ENCODE measurements at places on chromosomes 7 and 10. TPM values are rescaled to one million over a fixed set of nuclear protein-coding genes. Genes with fewer than 3 reads are reported as not detected.

- peaks cover 2% of the 10 kb centered on the region for H3K27me3 ChIP-seq
- H3K4me3 ChIP-seq: no peak overlapping the region
- H3K4me1 ChIP-seq: no peaks in the 10 kb centered on the region
Measured at GRCh38 chr10:86556532-86556931, 34.9 kb upstream of the WAPL start.

DNA sequence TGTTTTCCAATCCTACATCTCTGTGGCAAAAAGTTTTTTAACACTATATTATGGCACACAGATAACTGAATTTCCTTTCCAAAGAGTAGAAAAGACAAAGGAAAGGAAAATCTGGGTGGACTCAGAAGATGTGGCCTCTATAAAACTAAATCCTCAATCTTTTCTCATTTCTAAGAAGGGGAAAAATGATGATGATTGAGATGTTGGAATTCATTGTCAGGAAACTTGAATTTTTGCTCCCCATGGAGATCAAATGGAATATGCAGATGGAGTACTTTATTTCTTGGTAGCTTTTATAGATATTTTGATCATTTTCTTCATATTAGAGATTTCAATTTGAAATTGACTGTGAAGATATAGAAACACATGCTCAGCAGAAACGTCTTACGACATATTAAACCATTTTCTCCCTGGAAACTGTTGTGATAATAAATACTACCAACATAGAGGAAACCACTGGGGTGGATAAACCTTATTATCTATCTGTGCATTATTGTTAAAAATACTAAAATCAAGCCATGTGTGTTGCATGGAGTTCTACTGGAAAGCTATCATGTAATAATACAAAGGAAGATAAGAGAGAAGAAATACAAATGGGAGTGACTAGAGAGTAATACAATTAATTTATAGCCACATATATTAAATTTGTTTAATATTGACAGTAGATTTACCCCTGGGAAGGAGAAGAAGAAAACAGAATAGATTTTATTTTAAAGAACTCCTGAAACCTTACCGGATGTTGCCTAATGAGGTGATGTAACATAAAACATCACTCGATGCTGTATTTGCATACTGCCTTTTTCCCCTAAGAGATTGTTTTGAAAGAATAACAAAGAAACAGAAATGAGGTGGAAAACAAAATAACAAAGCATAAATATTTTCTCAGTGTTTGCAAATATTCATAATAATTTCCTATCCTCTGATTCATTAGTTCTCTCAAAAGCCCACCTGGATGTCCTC is 931.2 kb upstream of the C7orf33 start:
- H3K4me3 ChIP-seq: no peak overlapping the region
- H3K4me1 ChIP-seq: no peaks in the 10 kb centered on the region
- no peaks in the 10 kb centered on the region for H3K27me3 ChIP-seq
- DNase-seq: peak; percentile 18

DNA sequence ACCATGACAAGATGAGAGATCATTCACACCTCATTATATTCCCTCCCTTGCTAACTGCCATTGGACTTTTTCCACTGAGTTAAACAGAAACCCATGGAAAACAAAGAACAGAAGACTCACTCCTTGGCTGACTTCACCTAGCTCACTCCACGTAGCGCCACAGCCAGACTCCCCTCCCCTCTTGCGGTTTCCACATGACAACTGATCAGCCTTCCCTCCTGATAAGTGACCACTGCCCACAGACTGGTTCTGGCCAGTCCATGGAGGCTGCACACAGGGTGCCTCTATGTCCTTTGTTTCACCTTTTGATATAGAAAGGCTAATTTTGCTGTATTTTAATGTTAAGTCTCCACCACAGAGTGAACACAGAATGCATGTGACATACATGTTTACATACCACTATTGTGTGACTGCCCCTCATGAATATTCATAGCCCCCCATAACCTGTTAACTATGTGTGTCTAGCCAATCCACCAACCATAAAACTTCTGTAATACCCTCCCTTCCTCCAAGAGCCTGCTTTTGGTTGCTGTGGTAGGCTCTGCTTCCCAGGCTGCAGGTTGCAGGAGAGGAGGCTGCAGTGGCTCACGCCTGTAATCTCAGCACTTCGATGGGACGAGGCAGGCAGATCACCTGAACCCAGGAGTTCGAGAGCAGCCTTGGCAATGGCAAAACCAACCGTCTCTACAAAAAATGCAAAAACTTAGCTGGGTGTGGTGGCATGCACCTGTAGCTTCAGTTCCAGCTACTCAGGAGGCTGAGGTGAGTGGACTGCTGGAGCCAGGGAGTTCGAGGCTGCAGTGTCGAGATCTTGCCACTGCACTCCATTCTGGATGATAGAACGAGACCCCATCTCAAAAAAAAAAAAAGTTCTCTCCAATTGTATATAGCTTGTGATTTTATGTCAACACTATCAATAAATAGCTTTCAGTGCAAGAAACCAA is 10.0 kb upstream of the IFIT5 start:
- H3K27ac ChIP-seq: no peak overlapping the region
- no peaks in the 10 kb centered on the region for H3K27me3 ChIP-seq
- peaks cover 28% of the 10 kb centered on the region for H3K36me3 ChIP-seq
- no peak overlapping the region for H3K4me3 ChIP-seq
- no peaks in the 10 kb centered on the region for H3K4me1 ChIP-seq
- peak; percentile 69 for DNase-seq

- H3K4me3 ChIP-seq: no peak overlapping the region
- no peaks in the 10 kb centered on the region for H3K36me3 ChIP-seq
- no peak for DNase-seq
- no peaks in the 10 kb centered on the region for H3K27me3 ChIP-seq
- H3K4me1 ChIP-seq: no peaks in the 10 kb centered on the region
Measured at GRCh38 chr7:133461421-133461820, 208.5 kb downstream of the EXOC4 start.

GRCh38 chr10:116632596-116633215 is 12.0 kb downstream of the PNLIPRP2 start:
- H3K27ac ChIP-seq: no peak overlapping the region
- DNase-seq: no peak
- H3K4me1 ChIP-seq: peaks cover under 1% of the 10 kb centered on the region
- no peak overlapping the region for H3K4me3 ChIP-seq
- H3K36me3 ChIP-seq: no peaks in the 10 kb centered on the region

GRCh38 chr10:70907637-70908405 is 19.5 kb upstream of the PCBD1 start:
- H3K27me3 ChIP-seq: peaks cover 9% of the 10 kb centered on the region
- peaks cover 8% of the 10 kb centered on the region for H3K4me1 ChIP-seq
- DNase-seq: no peak
- H3K27ac ChIP-seq: no peak overlapping the region
- no peak overlapping the region for H3K4me3 ChIP-seq
- H3K36me3 ChIP-seq: no peaks in the 10 kb centered on the region

DNA sequence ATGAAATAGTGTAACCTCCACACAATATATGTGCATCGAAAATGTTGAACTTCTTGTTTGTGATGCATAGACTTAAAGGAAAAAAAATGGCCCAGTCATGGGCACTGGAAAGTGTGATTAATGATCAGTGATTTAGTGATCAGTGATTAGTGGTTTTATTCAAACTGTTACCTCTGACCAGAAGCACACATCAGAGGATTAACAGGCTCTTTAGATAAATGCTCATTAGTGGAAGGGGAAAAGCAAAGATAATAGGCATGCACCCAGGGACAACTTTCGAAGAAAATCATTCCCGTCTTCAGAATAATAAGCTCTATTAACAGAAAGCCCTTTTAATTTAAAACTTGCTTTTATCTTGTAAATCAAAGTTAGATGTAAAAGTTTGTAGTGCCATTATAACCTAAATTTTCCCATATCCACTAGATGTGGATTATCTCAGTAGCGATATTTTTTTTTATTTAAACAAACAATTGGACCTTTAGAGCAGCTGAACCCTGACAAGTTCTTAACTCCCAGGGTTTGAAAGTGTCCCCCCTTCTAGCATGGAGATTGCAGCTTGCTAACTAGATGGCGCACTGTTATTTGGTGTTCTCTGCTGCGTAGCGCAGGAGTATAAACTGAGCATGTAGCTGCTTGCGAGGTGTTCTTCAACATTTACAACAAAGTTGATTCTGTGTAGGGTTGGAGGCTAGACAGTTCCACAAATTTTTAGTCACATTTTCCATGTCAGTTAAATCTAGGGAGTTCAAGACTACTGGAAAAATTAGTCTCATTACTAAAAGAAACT is at the start of gene CREB5:
CREB5 (plus strand) TSS at position 643 of the 787 bp plus-strand sequence. CDS start 397 bp downstream, outside the sequence.
- DNase-seq: peak; percentile 90
- H3K4me3 ChIP-seq: peak within 1 kb of the TSS; percentile 84
- no peaks in the 10 kb centered on the region for H3K36me3 ChIP-seq
- H3K27ac ChIP-seq: no peak within 1 kb of the TSS

- peaks cover 2% of the 10 kb centered on the region for H3K27me3 ChIP-seq
- peaks cover 42% of the 10 kb centered on the region for H3K4me1 ChIP-seq
- H3K27ac ChIP-seq: no peak overlapping the region
- peaks cover 13% of the 10 kb centered on the region for H3K36me3 ChIP-seq
- peak overlapping the region; percentile 79 for H3K4me3 ChIP-seq
- DNase-seq: no peak
Measured at GRCh38 chr7:151056666-151057505, 811 bp downstream of the CDK5 start.

DNA sequence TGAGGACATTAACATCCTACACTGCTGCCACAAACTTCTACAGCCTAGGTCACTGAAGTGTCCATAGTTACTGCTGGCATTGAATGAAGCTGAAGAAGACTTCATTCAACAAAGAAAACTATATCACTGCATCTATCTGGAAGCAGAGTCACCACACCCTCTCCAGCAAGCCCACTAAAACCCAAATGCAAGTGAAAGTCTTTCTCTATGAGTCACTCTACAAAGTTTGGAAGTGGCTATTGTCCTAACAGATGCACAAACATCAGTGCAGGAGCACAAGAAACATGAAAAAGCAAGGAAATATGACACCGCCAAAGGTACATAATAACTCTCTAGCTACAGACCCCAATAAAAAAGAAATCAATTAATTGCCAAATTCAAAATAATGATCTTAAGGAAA is 43.5 kb upstream of the CAMK2B start:
- H3K36me3 ChIP-seq: no peaks in the 10 kb centered on the region
- no peaks in the 10 kb centered on the region for H3K4me1 ChIP-seq
- no peak for DNase-seq
- no peak overlapping the region for H3K4me3 ChIP-seq
- H3K27ac ChIP-seq: no peak overlapping the region

DNA sequence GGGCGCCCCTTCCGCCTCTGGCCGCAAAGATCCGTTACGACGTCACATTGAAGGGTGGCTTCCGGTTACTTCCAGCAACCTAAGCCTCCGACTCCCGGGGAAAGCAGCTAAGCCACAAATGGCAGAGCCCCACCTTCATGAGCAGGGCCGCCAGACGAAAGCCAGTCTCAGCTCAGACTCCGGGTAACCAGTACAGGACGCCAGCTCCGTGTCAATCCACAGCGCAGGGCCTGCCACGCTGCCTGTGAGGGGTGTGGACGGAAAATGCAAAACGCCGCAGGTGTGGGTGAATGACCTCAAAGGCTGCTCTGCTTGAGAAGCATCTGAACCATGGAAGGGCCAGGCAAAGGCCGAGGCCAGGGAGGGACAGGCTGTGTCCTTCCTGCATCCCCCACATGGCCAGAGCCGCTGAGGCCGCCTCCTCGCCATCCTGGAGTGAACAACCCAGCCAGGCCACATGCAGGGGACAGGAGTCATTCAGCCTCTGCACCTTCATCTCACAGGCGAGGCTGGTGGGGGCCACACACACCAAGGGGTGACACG is 53.5 kb upstream of the PPP2R2D start:
- no peak overlapping the region for H3K27ac ChIP-seq
- H3K27me3 ChIP-seq: peaks cover 2% of the 10 kb centered on the region
- H3K36me3 ChIP-seq: no peaks in the 10 kb centered on the region
- no peak for DNase-seq
- no peaks in the 10 kb centered on the region for H3K4me1 ChIP-seq
- no peak overlapping the region for H3K4me3 ChIP-seq

DNA sequence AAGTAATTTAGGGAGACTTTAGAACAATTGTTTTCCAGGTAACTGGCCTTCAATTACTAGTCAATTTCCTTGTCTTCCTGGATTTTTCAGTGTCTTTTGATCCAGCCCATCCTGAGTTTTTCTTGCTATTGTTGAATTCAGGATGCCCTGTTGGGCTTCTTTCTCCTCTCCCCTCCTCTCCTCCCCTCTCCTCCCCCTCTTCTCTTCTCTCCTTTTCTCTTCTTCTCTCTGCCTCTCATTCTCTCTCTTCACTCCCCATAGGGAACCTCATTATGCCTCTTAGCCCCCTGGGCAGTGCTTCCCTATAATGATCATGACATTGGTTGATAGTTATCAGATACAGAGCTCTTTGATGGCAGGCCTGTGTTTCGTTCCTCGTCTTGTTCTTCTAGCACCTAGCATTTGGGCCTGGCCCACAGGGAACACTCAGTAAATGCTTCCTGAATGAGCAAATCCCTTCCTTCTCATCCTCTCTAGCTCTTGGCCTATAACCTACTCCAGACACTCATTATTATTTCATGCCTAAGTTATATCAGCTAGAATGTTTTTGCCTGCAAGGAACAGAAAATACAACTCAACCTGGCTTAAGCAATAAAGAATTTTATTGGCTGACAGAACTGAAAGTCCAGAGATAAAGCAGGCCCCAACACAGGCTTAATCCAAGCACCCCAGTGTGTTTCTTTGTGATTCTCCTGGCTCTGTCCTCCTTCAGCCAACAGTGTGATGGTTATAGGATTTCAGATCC is 56.8 kb downstream of the CACNB2 start:
- H3K4me3 ChIP-seq: no peak overlapping the region
- H3K27ac ChIP-seq: no peak overlapping the region
- peaks cover 3% of the 10 kb centered on the region for H3K4me1 ChIP-seq
- no peaks in the 10 kb centered on the region for H3K36me3 ChIP-seq

- no peak overlapping the region for H3K27ac ChIP-seq
- H3K4me1 ChIP-seq: no peaks in the 10 kb centered on the region
- H3K4me3 ChIP-seq: no peak overlapping the region
- H3K36me3 ChIP-seq: no peaks in the 10 kb centered on the region
- DNase-seq: no peak
Measured at GRCh38 chr10:10364902-10365301, 652.8 kb upstream of the CELF2 start.

- no peaks in the 10 kb centered on the region for H3K4me1 ChIP-seq
- no peak overlapping the region for H3K27ac ChIP-seq
- H3K36me3 ChIP-seq: no peaks in the 10 kb centered on the region
- peaks cover 21% of the 10 kb centered on the region for H3K27me3 ChIP-seq
- H3K4me3 ChIP-seq: no peak overlapping the region
- no peak for DNase-seq
Measured at GRCh38 chr10:8071006-8071405, 16.5 kb downstream of the GATA3 start.

- no peaks in the 10 kb centered on the region for H3K36me3 ChIP-seq
- H3K4me3 ChIP-seq: no peak overlapping the region
- H3K4me1 ChIP-seq: no peaks in the 10 kb centered on the region
- H3K27me3 ChIP-seq: no peaks in the 10 kb centered on the region
Measured at GRCh38 chr7:110400411-110400810, 690.5 kb upstream of the LRRN3 start.

- DNase-seq: no peak
- no peak overlapping the region for H3K4me3 ChIP-seq
- no peaks in the 10 kb centered on the region for H3K4me1 ChIP-seq
- H3K27me3 ChIP-seq: no peaks in the 10 kb centered on the region
- H3K27ac ChIP-seq: no peak overlapping the region
Measured at GRCh38 chr10:1149793-1150637, 93.8 kb downstream of the WDR37 start.

GRCh38 chr10:101968286-101968939 is 87.6 kb downstream of the ARMH3 start:
- H3K4me1 ChIP-seq: no peaks in the 10 kb centered on the region
- no peak for DNase-seq
- H3K27me3 ChIP-seq: no peaks in the 10 kb centered on the region
- H3K36me3 ChIP-seq: peaks cover 40% of the 10 kb centered on the region
- H3K27ac ChIP-seq: no peak overlapping the region

Gene MYPN
- 69.2 TPM for total RNA-seq

Gene EVX1
- total RNA-seq: not detected

Gene TMEM225B
- 0.89 TPM for total RNA-seq
